Forelimb muscle (tissue), 1 donor: ENCODE measurements at places on chromosomes 13 and 19. TPM values are rescaled to one million over a fixed set of nuclear protein-coding genes. Genes with fewer than 3 reads are reported as not detected.

DNA sequence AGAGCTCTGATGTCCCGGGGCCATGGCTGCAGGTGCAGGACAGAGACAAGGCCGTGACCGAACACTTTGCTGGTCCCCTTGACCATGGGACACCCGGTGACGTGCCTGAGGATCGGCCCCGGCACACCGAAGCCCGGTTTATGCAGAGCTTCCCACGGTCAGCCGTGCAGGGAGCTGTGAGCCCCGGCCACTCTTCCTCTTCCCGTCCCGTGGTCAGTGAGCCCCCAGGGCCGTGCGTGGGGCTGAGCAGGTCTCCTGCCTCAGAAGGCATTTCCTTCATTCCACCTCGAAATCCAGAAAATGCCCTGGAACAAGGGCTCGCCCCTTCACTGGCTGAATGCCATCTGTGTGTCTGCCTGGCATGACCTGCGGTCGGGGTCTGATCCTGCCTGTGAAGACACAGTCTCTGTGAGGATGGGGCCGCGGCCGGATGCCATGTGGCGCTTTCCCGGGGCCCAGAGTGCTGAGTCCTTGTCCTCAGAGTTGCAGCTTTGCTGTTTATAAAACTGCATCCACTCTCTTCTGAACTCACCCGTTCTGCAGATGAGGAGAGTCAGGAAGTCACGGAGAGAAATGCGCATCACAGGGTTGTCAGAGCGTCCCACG lies 16.9 kb downstream of the MCF2L start:
- DNase-seq = no peak

GRCh38 chr13:47747901-47748300 lies 253.2 kb downstream of the SUCLA2 start:
- no peak for DNase-seq

DNA sequence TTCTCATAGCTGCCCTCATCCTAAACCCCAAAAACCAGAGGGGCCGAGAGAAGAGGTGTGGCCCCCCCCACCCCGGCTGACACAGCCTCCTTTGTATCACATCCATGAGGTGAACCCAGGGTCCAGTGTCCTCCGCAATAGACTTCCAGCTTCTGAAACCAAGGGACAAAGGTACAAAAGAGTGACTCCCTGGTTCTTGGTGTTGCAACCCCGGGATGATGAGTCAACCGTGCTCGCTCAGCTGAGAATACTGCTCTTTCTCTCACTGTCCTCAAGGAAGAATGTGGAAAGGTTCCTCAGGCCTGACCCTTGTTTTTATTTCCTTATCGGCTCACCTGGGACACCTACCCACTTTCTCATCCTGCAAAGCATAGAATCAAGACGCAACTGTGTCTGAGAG lies 5.5 kb downstream of the SLC15A1 start:
- no peak for DNase-seq

- DNase-seq = no peak
Observed at GRCh38 chr19:15115080-15115479, 7.9 kb downstream of the SYDE1 start.

Gene ZNF780A
- polyA plus RNA-seq = 8.6 TPM

GRCh38 chr13:92136449-92137155 lies 738.2 kb downstream of the GPC5 start:
- no peak for DNase-seq

- DNase-seq = no peak
Observed at GRCh38 chr13:42924344-42924743, 67.7 kb downstream of the EPSTI1 start.

Gene GGN
- polyA plus RNA-seq = 0.43 TPM

DNA sequence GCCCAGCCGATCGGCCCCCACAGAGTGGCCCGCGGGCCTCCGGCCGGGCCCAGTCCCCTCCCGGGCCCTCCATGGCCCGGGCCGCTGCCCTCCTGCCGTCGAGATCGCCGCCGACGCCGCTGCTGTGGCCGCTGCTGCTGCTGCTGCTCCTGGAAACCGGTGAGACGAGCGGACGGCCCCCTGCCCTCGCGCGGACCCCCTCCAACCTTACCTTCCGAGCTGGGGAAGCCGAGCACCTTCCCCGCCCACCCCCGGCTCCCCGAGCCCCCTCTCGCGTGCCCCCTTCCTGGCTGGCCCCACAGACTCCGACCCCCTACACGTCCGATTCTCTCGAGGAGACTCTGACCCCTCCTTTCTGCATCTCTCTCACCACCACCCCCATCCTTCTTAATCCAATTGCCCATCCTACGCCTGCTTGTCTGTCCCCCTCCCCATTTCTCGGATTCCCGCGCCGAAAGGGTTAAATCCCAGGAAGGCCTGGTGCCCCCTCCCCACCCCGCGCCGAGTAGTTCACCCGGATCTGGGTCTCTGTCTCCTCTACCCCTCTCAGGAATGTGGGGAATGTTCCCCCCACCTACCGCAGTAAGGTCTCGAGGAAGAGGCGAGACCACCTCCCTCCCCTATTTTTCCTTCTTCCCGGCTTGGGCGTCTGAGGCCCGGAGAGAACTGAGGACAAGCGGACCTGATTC lies 502 bp downstream of the NECTIN2 start:
- no peak for DNase-seq

GRCh38 chr13:98798849-98799645 lies 46.6 kb upstream of the SLC15A1 start:
- peak; percentile 40 for DNase-seq

DNA sequence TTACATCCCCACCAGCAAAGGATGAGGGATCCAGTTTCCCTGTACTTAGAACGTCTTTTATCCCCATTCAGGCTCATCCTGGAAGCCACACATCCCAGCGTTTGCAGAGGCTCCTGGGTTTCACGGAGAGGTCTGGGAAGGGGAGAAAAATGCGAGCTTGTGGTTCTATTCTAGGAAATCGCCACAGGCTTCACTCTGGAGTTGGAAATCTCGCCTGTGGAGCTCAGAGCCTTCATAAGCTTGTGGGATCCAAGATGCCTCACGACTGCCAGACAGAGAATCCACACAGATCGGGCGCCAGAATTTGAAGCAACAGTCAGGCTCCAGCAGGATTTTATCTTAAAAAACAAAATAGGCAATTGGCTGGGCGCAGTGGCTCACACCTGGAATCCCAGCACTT lies 157.9 kb downstream of the PTPRS start:
- no peak for DNase-seq

DNA sequence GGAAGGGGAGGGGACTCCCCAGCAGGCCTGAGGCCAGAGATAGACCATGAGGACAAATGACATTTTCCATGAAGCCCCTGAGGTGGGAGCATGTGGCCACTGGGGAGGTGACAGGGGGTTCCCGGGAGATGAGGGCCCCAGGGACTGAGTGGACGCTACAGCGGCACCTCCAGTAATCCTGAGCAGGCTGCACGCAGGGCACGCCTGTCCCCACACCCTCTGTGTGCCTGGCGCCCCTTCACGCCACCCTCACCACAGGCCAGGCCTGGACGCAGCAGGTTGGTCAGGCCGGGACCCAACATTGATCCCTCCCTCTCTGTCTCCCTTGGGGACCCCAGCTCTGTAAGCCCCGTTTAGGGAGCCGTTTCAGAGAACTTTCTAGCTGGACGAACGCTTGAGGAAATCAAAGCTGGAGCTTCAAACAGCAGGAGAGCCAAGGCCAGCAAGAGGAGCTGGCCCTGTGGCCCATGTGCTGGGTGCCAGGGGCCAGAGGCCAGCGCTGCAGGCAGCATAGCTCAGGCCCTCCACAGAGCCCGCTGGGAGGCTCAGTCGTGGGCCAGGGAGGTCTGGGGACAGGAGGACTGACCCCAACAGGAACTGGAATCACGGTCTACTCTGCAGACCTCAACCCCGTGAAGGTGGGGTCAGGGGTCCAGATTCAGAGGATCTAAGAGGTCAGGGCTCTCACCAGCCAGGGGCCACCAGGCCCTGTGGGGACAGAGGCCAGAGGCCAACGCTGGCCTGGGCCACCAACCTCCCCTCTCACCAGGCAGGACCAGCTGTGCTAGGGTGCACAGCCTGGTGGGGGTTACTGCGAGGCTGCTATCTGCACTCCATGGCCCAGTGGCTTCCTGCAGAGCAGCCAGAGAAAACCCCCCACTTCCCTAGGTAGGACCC lies 14.6 kb downstream of the LSM4 start:
- DNase-seq = no peak

DNA sequence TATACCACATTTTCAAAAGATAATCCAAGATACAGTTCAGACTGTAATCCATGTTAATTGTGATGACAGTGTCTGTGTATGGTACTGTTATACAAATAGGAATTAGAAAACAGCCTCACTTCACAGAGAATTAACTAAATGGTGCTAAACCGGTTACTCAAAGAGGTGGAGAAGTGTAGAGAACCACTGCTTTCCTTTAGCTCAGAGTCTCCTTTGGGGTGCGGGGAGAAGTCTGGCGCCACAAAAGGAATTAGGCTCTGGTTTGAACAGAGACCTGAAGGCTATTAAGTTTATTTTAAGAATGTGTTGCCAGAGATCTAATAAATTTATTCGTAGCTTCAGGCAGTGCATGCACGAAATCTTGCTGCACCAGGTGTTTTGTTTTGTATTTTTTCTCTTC lies 65.8 kb downstream of the FREM2 start:
- DNase-seq = no peak

DNA sequence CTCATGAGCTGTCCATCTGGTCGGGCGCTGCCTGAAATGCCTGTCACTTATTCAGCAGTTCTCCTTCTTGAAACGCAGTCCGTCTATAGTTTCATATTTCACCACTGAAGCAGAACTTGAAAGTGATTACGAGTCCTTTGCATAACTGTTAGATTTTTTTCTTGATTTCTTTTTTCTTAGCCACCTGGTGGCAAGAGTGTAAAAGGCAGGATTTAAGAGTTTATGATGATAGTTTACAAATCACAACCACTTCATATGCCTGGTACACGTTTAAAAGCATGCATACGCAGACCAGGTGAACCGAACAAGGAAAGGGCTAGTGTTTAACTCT lies 45.8 kb downstream of the GGACT start:
- no peak for DNase-seq

Gene SNAPC2
- polyA plus RNA-seq = 18.1 TPM

Gene PPM1N
- polyA plus RNA-seq = 1.0 TPM

Gene CACNG7
- polyA plus RNA-seq = 0.10 TPM

GRCh38 chr13:95154413-95154886 lies 146.8 kb downstream of the ABCC4 start:
- no peak for DNase-seq

- no peak for DNase-seq
Observed at GRCh38 chr13:49627831-49628652, at the start of gene ARL11. ARL11 (plus strand) TSS chr13:49628507; CDS start chr13:49630448, 1,941 bp downstream.

DNA sequence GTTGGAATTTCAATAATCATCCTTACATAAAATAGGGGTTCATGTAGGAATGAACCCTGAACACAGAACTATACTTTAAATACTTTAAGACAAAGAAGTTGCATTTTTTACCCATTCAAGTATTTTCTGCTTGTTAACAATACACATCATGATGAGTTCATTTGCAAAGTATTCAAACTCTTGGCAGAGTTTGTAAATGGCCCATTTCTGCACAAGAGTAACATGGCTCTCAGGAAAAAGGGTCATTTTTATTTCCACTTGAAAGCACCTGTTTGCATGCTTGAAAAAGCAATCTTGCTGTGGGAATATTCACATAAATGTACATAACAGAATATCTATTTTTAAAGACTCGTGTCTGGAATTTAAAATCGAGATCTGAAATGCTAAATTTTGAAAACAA lies 18.1 kb downstream of the ESD start:
- DNase-seq = no peak

DNA sequence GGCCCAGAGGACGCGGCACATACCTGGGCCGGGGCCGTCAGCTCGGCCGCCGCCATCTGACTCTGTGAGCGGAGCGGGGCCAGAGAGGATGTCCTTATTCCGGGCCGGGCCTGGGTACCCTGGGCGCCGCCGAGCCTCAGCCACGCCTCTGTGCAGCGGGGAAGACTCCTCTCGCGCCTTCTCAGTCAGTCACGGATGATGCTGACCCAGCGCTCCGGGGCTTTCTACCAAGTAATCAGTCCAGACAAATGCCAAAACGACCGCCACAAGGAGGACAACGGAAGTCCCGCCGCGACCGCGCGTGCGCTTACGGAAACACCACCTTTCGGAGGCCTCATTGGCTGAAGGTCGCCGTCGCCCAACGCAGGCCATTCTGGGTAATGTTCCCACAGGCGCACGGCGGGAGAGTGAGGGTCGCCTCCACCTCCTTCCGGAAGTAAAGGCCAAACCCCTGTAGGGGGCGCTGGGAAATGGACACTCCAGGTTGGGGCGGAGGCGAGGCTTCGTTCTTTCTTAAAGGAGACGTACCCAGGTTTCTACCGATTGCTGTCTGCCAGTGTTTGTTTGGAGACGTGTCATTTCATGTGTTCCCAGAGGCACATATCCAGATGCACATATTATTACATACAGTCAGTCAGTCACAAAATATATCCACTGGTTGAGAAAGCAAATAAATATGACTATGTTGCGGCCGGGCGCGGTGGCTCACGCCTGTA lies at the start of gene ZNF256:
TSS of gene ZNF256 (minus strand) at position 288 of the 716 bp plus-strand sequence. CDS start at position 56, 232 bp downstream.
- DNase-seq = peak; percentile 92

Gene SLC15A1
- not detected for polyA plus RNA-seq

GRCh38 chr13:44692173-44692713 lies 116.1 kb upstream of the TSC22D1 start:
- DNase-seq = no peak

Gene THSD8
- polyA plus RNA-seq = 3.0 TPM

Gene CFAP97D2
- polyA plus RNA-seq = not detected

DNA sequence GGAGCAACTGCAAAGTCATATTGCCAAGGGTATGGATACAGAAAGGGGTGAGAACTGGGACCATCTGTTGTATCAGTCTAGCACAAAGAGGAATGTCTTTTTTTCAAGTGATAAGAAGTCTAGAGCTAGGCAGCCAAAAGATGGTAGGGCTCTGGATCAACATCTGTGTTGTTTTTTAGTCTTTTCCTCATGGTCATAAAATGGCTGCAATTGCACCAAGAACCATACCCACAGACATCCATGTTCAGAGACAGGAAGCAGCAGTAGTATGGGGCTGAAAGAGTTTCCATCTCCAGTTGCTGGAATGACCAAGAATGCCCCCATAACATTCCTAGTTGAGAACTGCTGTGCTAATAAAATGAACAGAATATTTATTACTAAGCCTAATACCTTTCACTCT lies 25.6 kb downstream of the KCNC3 start:
- no peak for DNase-seq

Gene DPY19L3
- polyA plus RNA-seq = 23.3 TPM

DNA sequence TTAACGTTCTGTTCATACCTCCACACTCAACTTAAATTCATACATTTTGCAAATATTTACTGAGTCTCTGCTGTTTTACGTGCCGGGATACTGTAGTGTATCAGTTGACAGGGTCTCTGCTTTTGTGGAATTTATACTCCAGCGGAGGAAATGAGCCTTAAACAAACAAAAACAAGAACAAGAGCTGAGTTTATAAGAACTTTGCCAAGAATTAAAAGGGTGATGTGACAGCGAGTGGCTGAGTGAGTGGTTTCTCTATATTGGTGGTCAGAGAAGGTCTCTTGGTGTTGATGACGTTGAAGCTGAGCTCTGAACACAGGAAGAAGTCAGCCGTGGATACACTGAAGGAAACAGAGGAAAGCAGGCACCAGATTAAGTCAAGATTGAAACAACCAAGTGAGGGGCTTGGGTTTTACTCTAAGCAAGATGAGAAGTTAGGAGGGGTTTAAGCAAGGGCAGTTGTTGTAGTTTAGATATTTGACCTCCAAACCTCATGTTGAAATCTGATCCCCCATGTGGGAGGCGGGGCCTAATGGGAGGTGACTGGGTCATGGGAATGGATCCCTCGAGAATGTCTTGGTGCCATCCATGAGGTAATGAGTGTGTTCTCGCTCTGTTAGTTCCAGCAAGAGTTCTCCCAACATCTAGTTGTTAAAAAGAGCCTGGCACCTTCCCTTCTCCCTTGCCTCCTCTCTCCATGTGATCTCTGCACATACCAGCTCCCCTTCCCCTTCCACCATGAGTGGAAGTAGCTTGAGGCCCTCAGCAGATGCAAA lies 248.3 kb downstream of the DCLK1 start:
- no peak for DNase-seq
